ENCODE measurements at places on chromosomes 1 and 21.

DNA sequence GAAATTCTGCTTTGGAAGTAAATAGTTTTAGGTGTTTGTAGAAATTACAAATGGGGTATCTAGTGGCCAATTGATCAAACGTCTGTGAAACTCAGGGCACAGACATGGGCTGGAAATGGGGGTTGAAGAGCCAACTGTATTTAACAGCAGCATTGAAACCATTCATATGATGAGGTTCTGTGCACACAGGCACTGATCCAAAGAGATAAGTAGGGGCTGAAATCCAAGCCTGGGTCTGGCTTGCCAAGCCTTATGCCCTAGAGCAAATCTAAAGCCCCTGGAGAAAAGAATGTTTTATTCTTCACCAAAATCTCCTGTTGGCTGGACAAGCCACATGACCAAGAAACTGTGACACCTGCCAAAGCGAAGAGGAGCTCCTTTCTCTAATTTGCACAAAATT lies 67.6 kb upstream of the ST6GALNAC5 start:
- no peak for DNase-seq

DNA sequence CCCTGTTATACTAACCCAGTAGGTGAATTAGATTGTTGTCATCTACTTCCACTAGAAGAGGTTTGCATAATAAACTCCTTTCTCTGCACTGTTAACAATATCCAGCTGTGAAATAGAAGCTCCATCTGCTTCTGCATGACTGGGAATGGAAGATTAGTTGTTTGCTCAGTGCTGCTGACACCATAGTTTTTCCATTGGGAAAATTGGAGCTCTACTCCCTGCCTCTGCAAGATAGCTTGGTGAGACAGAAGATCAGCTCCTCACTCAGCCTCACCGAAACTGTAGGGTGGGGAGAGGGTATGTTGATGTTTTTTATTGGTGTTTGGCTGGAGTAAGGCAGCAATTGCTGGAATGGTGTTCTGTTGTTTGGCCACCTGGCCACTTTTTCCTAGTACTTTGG lies 331.6 kb upstream of the ADAMTS5 start:
- no peak for DNase-seq

DNA sequence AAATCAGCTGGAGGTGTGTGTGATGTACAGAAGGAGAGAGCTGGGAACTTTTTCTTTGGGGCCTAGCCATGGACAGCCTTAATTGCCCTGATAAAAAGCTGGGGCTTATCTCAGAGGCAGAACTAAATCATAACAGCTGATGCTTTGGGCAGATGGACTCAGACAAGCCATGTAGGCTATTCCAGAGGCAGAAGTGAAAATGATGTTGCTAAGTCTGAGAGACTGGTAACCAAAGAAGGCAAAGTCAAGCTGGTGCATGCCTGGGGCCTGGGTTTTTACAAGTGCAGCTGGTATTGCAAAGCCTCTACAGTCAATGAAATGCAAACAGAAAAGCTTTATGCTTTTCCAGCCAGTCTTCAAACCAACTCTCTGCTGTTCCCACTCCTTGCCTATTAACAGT lies 39.0 kb upstream of the LMX1A start:
- DNase-seq, result no peak

GRCh38 chr1:109877317-109877771 lies 33.3 kb upstream of the CSF1 start:
- no peak for DNase-seq

DNA sequence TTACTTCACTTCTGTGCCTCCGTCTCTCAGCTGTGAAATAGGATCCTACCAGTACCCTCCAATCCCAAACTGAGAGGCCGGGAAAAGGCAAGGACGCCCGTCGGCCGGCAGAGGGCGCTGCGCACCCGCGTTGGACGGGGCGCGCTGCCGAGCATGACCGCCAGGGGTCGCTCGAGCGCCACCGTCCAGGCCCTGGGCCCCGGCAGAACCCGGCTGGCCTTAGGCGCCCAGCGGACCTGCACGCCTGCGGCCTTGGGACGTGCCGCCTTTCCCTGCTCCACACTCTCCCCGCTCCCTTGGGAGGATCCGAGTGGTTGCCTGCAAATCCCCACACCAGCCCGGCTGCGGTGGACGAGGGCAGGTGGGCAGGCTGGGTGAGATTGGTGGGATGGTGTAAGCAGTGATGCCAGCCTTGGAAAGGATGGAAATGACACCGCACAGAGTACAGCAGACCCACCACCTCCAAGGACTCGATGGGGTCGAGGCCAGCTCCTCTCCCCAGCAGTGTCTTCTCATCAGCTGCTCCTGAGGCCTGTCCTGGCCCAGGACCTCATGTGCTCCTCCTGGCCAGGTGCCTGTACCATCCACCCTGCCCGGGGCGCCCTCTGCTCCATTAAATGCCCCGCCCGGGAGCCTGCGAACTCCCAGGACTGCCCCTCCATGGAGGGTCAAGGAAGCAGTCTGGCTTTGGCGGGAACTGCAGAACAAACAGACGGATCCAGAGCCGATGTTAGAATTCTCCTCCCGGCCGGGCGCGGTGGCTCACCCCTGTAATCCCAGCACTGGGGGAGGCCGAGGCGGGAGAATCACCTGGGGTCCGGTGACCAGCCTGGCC lies 47.4 kb upstream of the LBR start:
- peak; percentile 87 for DNase-seq

DNA sequence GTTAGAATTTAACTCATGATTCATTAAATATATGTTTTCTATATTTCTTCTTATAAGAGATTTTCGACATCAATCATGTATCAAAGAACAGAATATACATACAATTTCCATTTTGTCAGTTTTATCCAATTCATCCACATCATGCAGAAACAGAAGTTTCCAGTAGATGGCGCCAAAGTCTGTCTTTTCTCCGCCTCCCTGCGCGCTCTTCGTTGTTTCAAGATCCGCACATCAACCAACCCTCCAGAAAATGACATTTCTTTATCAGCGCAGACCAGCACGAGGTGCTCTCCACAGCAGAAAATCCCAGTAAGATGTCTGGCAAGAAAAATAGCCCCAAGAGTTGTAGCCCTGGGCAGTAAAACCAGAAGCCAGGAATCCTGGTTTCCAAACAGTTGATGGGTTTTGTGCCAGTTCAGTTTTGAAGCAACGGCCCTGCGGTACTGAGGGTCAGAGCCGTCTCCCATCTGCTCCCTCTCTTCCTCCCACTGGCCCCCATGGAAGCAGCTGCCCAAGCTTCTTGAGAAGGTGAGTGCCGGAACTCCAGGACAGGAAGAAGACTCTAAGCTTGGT lies 38.6 kb upstream of the GPR137B start:
- DNase-seq, result no peak

GRCh38 chr1:156876281-156876680 lies 15.6 kb downstream of the NTRK1 start:
- no peak for DNase-seq

DNA sequence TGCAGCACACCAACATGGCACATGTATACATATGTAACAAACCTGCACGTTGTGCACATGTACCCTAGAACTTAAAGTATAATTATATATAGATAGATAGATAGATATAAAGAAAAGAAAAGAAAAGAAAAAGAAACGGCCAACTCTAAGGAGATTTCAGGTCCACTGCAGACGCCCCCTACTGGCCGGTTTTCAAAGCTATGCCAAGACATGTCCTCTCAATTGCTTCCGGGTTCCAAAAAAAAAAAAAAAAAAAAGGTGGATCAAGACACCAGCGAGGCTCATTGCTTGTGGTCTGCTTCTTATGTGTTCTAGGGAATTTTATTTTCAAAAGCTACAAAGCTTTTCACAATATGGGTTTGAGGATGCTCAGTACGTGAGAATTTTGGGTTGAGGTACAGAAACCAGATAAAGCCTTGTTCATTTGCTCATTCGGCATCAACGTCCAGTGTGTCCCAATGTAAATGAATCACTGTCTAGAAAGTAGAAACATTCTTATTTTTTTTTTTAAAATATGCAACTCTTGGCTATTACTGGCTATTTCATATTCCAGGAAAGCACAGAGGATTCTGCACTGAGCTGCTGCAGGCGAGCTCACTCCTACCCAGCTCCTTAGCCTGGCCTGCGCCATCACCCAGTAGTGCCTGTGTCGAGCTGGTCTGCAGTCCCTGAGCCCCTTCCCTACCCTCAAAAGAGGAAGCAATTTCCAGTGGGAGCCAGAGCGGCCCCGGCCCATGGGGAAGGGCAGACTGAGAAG lies 643.0 kb downstream of the KIF26B start:
- DNase-seq, result no peak

- DNase-seq, result no peak
These were observed 15.9 kb downstream of the INKA2 start for GRCh38 chr1:111723091-111723806.

DNA sequence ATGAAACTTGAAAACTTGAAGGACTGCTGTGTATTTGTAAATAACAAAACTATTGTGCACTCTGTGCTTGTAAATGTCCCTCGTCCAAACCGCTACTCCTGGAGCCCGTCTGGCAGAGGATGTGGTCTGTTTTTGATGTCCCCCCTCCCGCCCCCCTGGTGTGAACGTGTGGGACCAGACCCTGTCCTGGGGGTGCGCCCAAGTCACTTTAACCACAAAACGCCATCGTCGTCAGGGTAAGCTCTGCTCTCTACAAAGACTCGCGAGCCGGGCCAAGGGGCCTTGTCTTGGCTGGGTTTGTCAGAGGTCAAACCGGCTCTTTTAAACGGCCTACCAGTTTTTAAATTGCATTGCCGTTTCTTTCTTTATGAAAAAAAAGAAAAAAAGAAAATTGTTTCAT lies 87.4 kb upstream of the TMEM51 start:
- DNase-seq, result no peak

DNA sequence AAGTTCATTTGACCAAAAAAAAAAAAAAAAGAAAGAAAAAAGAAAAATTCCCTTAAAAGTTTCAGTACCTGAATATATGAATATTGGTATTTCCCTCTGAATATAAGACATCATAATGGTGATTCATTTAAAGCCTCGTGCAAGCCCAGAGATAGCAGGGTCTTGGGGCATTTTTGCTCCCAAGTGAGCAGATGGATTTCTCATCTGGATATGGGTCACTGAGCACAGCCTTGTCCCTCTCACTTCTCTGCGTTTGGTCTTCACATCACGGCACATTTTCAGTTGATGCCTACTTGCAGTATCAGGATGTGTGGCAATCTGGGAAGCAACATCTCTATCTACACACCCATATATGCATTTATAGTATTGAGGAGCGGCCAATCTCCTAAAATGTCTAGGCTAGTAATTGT lies 12.7 kb downstream of the CD58 start:
- DNase-seq, result no peak

- no peak for DNase-seq
These were observed 106.5 kb downstream of the RGS7 start for GRCh38 chr1:241250465-241250864.

DNA sequence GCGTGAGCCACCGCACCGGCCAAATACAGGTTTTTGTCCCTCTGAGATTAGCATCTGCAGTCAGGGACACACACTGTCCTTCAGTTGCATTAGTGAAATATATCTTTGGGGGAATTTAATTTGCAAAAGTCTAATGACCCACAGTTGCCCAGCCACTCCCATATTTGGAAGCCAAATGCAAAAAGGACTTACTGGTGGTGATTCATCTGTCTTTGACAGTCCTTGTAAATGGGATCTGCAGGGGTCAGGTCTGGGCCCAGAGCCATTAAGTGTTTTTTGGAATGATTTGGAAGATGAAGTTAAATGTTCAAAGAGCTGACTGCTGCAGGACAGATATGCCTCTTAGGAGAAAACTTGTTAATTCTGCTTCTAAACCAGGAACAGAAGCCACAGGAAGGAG lies 44.6 kb upstream of the DNASE2B start:
- no peak for DNase-seq

DNA sequence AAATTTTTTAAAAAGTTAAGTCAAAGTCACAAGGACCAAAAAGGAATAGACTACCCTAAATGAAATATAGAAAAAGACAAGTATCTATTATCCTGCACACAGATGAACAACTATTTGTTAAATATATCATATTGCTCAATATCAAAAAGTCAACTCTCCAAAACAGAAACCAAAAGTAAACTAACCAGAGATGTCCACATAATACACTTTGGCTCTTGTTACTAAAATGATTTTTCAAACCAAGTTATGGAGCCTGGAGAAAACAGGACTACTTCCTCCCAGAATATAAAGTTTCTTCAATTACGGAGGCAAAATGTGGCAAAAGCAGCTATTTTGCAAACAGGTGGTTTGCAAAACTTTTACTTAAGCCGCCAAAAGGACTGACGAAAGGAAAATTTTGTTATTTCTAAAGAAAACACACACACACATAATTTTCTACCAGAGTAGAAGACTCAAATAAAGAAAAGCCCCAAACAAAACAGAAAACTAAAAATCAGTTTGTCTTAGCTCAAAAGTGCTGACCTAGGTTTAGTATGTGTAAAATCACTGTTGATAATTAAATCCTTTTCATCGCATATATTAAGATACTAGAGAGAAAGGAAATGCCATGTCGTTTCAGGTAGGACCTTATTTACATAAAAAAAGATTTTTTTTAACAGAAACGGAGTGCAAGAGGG lies 1.1 kb downstream of the DPYD start:
- DNase-seq, result no peak

DNA sequence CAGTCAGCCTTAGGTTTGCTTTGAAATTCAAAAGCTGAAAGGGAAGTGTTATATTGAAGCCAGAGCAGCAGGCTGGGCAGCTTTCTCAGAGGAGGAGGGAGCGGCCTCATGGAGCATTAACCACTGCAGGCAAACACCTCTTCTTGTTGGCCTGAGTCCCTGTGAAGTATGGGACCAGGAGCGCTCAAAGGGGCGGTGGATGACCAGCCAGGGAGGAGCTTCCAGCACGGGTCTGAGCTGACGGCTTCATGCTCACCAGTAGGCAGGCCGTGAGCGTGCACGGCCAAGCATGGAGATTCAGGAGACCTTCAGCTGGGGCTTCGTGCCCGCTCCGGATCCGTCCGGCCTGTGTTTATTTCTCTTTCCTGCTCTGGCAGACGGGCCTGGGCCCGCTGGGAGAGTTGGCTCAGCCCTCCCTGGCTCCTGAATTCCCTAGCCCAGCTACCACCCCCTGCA lies 245.2 kb downstream of the TRABD2B start:
- no peak for DNase-seq

- peak; percentile 86 for DNase-seq
These were observed 38.2 kb downstream of the SLC2A7 start for GRCh38 chr1:8987881-8988617.

- DNase-seq, result no peak
These were observed 1.1 kb upstream of the CACYBP start for GRCh38 chr1:174998569-174999215.

GRCh38 chr1:57218487-57219079 lies 205.3 kb downstream of the DAB1 start:
- no peak for DNase-seq

- DNase-seq, result no peak
These were observed 29.4 kb upstream of the CRP start for GRCh38 chr1:159743651-159744410.

- no peak for DNase-seq
These were observed 134.0 kb downstream of the HIVEP3 start for GRCh38 chr1:41784531-41785274.

- no peak for DNase-seq
These were observed 5.5 kb downstream of the TSEN15 start for GRCh38 chr1:184056921-184057555.

GRCh38 chr1:43466403-43466802 lies 12.7 kb upstream of the HYI start:
- no peak for DNase-seq

- no peak for DNase-seq
These were observed 5.5 kb upstream of the TGFBR3 start for GRCh38 chr1:91891454-91891853.

GRCh38 chr1:231934797-231935196 lies 308.2 kb downstream of the DISC1 start:
- no peak for DNase-seq
